ENCODE measurements at places on chromosomes 2 and 18. TPM values are rescaled to one million over a fixed set of nuclear protein-coding genes. Genes with fewer than 3 reads are reported as not detected.

- H3K36me3 ChIP-seq: no peaks in the 10 kb centered on the region
- peaks cover 25% of the 10 kb centered on the region for H3K27me3 ChIP-seq
- H3K4me1 ChIP-seq: peaks cover 16% of the 10 kb centered on the region
These were observed 5.4 kb downstream of the MARCHF4 start for GRCh38 chr2:216366777-216367471.

Gene LDAH
- total RNA-seq: 28.7 TPM

Gene CD8B2
- not detected for total RNA-seq

GRCh38 chr2:41791523-41791922 is 256.3 kb upstream of the PKDCC start:
- H3K27ac ChIP-seq: no peak overlapping the region
- no peak overlapping the region for H3K4me3 ChIP-seq

DNA sequence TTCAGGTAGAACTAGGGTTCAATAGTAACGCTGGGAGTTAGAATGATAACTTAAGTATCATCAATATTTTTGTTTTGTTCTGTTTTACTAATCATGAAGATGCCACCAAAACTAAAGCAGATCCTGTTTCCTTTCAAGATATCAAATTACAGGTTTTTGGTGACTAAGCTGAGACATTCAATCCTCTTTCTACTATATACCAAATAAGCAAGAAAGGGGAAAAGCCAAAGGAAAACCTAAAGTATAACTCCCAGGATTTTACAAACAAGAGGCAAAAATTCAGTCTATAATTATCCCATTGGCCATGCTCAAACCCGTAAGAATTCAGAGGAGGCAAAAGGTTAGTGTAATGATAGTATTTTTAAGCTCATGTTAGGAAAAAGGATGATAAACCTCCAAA is 175.2 kb upstream of the CCDC150 start:
- no peaks in the 10 kb centered on the region for H3K4me1 ChIP-seq
- no peak overlapping the region for H3K27ac ChIP-seq
- H3K4me3 ChIP-seq: no peak overlapping the region
- no peaks in the 10 kb centered on the region for H3K36me3 ChIP-seq
- DNase-seq: no peak
- no peaks in the 10 kb centered on the region for H3K27me3 ChIP-seq

- no peak for DNase-seq
- no peaks in the 10 kb centered on the region for H3K4me1 ChIP-seq
- no peak overlapping the region for H3K27ac ChIP-seq
- no peak overlapping the region for H3K4me3 ChIP-seq
- H3K36me3 ChIP-seq: peaks cover 18% of the 10 kb centered on the region
These were observed 29.6 kb upstream of the SLC30A6 start for GRCh38 chr2:32136097-32136496.
